Omental fat pad (tissue), 4 donors: ENCODE measurements at places on chromosomes 4 and X.

GRCh38 chr4:159006202-159006601, 96.7 kb upstream of the RAPGEF2 start:
- no peak for DNase-seq

DNA sequence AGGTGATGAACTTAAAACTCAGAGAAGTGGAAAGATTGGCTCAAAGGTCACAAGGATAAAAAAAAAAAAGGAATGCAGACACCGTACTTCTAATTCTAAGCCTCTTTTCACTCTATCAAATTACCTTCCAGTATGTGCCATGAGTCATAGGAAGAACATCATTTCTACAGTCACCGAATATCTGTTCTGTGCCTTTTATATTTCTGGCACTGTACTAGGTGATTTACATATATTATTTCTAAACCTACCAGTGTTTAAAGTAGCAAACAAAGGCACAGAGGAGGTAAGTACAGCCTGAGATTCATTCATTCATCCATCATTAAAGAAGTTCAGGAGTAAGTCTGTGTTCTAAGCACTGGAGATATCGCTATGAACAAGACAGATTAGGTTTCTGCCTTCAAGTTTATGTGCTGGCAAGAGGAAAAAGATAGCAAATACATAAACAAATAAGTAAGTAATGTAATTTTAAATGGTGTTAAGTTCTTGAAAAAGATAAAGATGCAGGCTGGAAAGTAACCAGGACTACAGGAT, 65.3 kb downstream of the PALLD start:
- DNase-seq = no peak

GRCh38 chrX:10602646-10603045, 17.7 kb downstream of the MID1 start:
- no peak for DNase-seq

GRCh38 chrX:120308959-120309872, 2.0 kb downstream of the TMEM255A start:
- peak; percentile 29 for DNase-seq

GRCh38 chr4:168667376-168667775, 170.5 kb downstream of the PALLD start:
- no peak for DNase-seq

DNA sequence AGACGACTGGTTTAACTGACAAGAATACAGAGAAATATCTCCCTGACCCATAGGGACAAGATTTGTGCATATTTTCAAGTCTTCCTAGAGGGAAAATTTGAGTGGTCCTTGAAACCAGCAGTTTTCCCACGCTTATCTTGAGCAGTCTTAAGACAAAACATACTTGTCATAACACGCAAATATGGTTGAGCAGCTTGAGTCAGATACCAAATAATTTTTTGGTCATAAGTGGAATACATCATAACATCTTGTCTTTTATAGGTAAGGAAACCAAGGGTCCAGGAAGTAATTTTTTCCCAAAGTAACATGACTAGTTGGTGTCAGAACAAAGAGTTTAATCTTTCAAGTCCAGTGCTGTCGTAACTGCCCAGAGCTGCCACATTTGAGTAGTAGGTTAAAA, 50.5 kb downstream of the MOSPD2 start:
- DNase-seq = no peak

DNA sequence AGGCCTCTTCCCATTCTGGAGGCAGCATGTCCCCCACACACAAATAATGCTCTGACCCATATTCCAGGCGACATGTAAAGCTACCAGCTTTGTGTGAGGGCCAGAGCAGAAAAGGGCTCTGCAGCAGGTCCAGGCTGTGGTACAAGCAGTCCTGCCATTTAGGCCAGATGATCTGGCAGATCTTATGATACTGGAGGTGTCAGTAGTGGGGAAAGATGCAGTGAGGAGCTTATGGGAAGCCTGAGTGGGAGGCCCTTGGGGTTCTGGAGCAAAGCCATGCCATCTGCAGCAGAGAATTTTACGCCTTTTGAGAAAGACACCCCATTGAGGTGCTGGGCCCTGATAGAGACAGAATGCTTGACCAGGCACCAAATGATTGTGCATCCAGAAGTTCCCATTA, 7.7 kb downstream of the SYN1 start:
- no peak for DNase-seq

- DNase-seq = no peak
Observed at GRCh38 chrX:107429090-107429489, 20.4 kb upstream of the FRMPD3 start.

- DNase-seq = no peak
Observed at GRCh38 chr4:80225595-80225994, 28.3 kb downstream of the PRDM8 start.

DNA sequence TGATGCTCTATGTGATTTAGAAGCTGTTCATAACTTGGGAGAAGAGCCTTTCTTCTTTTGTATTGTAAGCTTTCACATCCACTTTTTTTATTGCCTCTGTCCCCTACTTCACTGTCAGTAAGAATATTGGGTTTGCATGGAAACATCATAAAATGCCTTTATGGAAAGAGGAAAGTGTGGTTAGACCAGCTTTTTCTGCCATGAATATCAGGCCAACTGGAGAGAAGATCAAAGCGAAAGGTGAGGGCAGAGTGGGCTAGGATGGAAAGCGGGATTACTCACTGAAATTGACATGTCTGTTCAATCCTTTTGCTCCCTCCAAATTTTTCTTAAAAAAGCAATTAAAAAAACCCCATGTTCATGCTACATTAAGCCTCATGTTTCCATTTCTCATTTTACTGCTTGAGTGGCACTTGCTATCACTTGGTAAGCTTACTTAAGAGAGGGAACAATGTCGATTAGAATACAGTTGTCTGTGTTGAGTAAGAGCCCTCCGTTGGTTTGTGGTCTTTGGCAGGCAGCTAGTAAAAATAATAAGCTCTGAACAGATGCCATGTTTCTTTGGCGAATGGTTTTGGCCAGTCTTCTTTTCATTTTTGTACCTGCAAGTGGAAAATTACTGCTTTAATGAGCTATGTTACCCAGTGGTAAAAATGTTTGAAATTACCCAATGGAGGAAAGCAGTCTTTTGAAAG, 35.9 kb downstream of the SUPT20HL1 start:
- DNase-seq = no peak

- DNase-seq = no peak
Observed at GRCh38 chr4:44415251-44415650, 33.4 kb downstream of the KCTD8 start.

- no peak for DNase-seq
Observed at GRCh38 chr4:124061413-124061812, 651.1 kb downstream of the ANKRD50 start.

DNA sequence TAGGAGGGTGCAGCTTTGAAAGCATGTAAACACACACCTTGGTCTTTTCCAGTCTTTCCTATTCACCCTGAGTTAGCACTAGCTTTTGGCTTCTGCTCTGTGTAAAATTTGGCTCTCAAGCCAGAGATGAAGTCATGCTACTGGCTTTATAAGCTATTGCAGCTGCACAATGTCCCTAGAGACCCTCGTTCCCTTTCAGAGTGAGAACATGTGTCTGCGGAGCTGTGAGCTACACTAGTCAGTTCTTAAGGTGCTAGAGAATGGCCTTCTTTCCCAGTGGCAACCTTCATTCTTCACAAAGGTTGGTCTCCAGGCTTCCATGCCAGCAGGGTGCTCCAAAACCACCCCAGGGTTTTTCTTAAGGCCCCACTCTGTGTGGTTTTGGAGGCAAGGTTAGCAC, 199.1 kb downstream of the SPATA18 start:
- DNase-seq = no peak

- no peak for DNase-seq
Observed at GRCh38 chr4:75823812-75824211, 78.4 kb downstream of the PPEF2 start.
